ENCODE measurements at places on chromosomes 16 and 17.

GRCh38 chr17:13757871-13758270 lies 156.1 kb upstream of the HS3ST3A1 start:
- no peak for DNase-seq

GRCh38 chr17:45353043-45353442 lies 36.2 kb upstream of the MAP3K14 start:
- peak; percentile 56 for DNase-seq

GRCh38 chr17:64547319-64547718 lies 40.5 kb downstream of the CEP95 start:
- no peak for DNase-seq

DNA sequence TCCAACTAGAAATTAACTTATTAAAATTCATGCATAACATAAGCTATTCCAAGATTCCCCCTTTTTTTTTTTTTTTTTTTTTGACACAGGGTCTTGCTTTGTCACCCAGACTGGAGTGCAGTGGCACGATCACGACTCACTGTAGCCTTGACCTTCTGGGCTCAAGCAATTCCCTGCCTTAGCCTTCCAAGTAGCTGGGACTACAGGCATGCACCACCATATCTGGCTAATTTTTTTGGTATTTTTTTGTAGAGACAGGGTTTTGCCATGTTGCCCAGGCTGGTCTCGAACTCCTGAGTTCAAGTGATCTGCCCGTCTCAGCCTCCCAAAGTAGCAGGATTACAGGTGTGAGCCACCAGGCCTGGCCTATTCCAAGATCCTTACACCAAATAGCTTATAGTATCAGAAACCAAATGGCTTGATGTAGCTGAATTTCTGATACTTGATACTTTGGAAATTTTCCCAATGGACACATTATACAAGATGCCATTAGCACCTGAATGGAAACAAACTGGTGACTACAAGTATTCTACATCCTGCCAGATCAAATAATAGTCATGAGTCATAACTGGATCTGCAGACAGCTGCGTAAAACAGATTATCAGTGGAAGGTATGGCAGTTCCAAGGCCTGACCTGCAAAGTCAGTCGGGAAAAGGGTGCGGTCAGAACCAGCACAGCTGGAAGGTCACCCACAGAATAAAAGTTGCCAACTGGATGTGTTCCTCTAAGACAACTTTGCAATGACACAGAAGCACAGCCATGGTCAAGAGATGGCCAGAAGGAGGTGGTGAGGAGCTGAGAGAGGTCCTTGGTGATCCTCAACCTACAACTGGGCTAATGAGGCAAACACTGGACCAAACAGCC lies 14.5 kb downstream of the TUBG1 start:
- no peak for DNase-seq

DNA sequence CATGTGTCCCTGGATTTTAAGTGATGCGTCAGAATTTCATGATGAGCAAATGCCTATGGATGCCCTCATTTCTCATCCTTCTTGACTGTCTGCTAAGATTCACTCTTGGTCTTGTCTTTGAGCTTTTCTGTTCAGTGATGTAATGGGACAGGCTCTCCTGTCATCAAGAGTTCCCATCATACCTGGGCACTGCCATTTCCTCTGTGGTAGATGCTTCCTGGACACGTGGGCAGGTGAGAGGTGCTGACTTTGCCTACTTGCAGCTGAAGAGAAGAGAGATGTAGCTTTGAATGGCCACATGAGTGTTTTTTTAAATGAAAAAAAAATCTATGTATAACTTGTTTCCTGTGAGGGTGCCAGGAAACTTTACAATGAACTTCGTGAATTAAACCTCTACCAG lies 557.7 kb downstream of the MAF start:
- no peak for DNase-seq

- no peak for DNase-seq
Measured at GRCh38 chr16:62391134-62391533, 354.9 kb upstream of the CDH8 start.

DNA sequence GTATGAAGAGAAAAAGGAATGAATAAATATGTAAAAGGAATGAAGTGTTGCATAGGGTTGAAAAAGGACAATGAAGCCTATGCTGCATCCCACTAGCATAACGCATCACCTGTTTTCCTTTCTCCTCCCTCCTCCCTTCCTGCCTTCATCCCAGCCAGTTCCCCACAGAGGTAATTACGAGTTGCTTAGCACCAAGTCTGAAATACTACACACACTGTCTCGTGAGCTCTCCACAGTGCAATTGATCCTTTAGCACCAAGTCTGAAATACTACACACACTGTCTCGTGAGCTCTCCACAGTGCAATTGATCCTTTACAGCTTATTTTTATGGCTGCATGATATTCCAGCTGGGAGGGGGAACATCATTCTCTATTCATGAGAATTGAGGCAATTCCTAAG lies 1.1 kb upstream of the DRC7 start:
- no peak for DNase-seq

DNA sequence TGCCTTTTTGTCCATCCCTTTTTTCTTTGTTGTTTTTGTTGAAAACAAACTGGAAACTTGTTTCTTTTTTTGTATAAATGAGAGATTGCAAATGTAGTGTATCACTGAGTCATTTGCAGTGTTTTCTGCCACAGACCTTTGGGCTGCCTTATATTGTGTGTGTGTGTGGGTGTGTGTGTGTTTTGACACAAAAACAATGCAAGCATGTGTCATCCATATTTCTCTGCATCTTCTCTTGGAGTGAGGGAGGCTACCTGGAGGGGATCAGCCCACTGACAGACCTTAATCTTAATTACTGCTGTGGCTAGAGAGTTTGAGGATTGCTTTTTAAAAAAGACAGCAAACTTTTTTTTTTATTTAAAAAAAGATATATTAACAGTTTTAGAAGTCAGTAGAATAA lies 4.9 kb downstream of the SOX9 start:
- no peak for DNase-seq

DNA sequence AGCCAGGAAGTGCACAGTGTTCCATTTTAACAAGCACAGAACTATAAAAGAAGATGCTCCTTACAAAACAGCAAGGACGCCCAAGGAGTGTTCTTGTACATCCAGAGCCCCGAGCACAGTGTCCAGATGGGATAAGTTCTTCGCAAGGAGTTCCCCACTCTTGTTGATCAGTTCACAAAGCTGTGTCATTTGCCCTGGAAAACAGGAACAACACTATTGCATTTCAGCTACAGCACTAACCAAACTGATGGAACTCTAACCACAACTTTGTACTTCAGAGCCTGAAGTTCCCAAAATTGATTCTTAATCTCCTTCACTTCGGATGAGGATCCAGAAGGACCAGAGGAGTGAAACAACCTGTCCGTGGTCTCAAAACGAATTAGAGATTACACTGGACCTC lies 5.1 kb downstream of the COPS3 start:
- DNase-seq = no peak

DNA sequence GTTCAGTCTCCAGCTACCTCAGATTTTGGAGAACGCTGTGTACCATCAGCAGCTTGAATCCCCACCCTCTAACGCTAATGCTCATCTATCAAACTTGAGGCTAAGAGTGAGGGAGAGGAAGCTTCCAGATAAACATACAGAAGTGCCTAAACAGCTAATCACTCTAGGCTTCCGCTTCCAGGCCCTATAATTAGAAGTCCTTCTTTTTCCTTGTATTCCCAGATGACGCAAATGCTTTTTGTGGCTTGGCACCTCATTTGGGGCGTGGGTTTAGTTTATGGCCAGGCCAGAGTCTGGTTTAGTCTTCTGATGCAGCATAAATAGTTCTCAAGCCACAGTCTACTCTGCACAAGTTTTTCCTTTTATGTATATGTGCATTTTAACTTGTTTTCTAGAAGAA lies 263.4 kb downstream of the BCAS3 start:
- DNase-seq = no peak

- peak; percentile 53 for DNase-seq
Measured at GRCh38 chr17:38867968-38868816, 1.7 kb upstream of the LASP1 start.

GRCh38 chr16:87123356-87124001 lies 193.7 kb downstream of the C16orf95 start:
- DNase-seq = no peak

- peak; percentile 69 for DNase-seq
Measured at GRCh38 chr17:74646231-74646630, 22.7 kb upstream of the CD300E start.

Data from NB4 (cell line).